ENCODE measurements at places on chromosomes 5 and 9.
A peak's percentile ranks its signal among the peaks of the same experiment; 100 is the strongest.

- no peak for DNase-seq
Observed at GRCh38 chr9:126058591-126058990, 268.0 kb upstream of the MVB12B start.

DNA sequence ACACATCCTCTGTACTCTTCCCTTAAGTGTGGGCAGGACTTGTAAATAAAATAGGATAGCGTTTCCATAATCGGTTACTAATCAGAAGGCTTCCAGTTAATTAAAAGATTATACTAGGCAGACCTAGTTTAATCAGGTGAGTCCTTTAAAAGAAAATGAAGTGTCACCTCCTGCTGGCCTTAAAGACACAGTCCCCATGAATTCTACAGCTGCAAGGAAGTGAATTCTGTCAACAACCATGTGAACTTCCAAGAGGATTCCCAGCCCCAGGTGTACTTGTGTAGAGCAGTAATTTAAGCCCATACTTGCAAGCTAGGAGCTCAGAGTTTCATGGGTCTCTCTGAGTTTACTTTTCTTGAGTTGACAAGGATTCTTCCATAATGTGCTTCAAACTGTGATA is 918.3 kb downstream of the DTWD2 start:
- no peak for DNase-seq

DNA sequence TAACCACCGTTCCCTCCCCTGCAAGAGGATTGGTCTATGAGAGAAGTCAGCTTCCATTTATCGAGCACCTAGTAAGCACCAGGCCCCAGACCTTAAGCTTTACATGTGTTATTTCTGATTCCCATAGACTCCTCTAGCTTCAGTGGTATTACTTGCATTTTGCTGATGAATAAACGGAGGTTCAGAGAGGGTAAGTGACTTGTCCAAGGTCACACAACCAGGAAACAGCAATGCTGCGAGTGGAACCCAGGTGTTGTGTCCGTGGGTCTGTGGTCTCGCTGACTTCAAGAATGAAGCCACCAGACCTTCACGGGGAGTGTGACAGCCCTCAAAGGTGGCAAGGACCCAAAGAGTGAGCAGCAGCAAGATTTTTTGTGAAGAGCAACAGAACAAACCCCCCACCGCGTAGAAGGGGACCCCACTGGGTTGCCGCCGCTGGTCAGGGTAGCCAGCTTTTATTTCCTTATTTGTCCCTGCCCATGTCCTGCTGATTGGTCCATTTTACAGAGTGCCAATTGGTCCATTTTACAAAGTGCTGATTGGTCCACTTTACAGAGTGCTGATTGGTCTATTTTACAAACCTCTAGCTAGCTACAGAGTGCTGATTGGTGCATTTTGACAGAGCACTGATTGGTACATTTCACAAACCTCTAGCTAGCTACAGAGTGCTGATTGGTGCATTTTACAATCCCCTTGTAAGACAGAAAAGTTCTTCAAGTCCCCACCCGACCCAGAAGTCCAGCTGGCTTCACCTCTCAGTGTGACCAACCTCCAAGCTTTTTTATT is 29.1 kb upstream of the KCNIP1 start:
- no peak for DNase-seq

DNA sequence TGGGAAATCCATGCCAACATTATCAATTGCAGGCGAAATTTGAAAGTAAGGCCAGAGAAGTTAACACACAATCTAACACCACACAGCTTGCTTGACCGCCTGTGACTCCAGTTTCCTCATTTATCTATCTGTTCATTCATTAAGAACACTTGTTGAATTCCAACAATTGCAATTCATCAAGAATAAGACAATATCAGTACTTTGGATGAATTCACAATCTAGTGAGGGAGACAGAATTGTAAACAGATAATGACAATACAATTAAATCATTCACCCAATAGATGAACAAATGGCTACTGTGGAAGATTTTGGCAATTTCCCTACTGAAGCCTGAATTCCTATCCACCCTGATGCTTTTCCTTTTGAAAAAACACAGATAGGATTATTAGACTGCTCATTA is 181.6 kb downstream of the TRIM36 start:
- DNase-seq, result no peak

DNA sequence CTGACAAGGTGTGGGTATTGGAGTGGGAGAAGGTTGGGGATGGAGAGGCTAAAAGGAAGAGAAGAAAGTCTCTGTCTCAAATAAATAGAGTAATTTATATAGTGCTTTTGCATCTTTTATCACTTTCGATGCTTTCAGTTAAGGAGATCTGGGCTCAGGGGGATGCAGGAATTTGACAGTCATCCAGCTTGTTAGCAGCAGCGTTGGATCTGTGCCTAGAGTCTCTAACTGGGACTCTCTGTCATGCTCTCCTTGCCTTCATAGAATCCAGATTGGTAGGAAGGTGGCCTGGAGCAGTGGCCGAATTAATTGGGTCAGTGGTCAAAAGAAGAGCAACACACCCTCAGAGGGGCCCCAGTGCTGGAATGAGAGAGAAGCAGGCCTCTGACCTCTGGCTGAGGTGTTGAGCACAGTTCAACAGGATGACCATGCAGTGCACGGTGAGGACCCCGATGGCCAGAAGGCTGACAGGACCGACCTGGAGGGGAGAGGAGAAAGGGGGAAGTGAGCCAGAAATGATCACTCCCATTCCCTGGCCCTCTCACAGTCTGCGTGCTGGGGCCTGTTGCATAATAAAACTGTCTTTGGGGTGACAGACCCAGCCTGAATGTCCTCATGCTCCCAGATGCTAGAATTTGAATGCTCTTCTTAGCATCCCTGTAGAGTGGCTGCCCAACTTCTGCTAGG is 7.6 kb downstream of the SLC36A3 start:
- DNase-seq, result no peak

- peak; percentile 31 for DNase-seq
Observed at GRCh38 chr5:27124590-27124989, 86.2 kb upstream of the CDH9 start.

DNA sequence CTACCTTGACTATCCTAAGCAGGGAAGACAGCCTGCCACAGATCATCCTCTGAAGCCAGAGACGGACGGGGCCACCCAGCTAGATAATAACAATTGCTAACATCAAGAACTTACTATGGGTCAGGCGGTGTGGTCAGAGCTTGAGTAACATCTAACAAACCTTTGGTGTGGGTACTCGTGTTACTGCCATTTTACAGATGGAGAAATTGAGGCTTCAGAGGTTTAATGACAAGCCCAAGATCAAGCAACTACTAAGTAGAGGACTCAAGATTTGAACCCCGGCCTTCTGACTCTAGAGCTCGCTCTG is 16.7 kb upstream of the ARSI start:
- DNase-seq, result no peak

- no peak for DNase-seq
Observed at GRCh38 chr5:35060236-35060635, 12.5 kb upstream of the AGXT2 start.

DNA sequence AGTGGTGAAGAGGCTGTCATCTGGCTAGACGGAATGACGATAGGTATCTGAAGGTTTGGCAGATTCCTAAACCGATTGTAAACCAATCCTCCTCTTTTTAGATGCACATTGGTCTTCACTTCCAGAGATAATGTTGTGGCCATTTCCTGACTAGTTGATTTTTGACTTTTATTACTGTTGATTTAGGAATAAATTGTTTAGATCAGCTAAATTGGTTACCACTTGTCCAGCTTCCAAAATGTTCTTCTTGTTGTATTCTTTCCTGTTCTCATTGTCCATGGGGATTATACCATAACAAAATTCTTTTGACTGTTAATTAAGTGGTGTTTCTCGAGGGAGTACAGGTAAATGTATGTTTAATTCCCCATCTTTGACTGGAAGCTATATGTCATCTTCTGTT is 119.7 kb downstream of the MACROH2A1 start:
- no peak for DNase-seq

GRCh38 chr5:88666761-88667495 is 216.1 kb downstream of the MEF2C start:
- no peak for DNase-seq

- peak; percentile 9 for DNase-seq
Observed at GRCh38 chr9:125752070-125752628, 5.0 kb downstream of the PBX3 start.

GRCh38 chr5:80255431-80255810 is 427 bp downstream of the SERINC5 start:
- peak; percentile 45 for DNase-seq

DNA sequence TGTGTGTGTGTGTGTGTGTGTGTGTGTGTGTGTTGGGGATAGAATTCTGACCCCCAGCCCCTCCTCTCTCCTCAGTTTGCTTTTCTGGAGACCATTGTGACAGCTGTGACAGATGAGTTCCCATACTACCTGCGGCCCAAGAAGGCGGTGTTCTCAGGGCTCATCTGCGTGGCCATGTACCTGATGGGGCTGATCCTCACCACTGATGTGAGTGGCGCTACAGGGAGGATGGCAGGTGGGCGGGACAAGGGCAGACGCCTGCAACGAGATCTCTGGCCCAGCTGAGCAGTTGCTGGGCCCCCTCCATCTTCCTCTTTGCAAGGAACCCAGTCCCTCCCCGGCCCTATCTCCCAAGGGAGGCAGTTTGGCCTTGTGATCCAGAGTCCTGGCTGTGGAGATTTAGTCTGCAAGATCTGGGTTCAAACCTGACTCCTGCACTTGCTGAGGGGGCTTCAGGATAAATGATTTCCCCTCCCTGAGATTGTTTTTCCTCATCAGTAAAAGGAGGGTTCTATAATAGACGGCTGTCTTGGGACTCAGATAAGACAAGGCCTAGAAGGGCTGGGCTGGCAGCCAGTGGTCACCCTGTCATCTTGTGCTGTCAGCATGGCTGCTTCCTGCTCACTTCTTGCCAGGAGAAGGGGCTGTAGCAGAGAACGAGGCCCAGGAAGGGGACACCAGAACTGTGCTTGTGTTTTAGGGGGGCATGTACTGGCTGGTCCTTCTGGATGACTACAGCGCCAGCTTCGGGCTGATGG is 14.1 kb downstream of the SLC6A7 start:
- no peak for DNase-seq

DNA sequence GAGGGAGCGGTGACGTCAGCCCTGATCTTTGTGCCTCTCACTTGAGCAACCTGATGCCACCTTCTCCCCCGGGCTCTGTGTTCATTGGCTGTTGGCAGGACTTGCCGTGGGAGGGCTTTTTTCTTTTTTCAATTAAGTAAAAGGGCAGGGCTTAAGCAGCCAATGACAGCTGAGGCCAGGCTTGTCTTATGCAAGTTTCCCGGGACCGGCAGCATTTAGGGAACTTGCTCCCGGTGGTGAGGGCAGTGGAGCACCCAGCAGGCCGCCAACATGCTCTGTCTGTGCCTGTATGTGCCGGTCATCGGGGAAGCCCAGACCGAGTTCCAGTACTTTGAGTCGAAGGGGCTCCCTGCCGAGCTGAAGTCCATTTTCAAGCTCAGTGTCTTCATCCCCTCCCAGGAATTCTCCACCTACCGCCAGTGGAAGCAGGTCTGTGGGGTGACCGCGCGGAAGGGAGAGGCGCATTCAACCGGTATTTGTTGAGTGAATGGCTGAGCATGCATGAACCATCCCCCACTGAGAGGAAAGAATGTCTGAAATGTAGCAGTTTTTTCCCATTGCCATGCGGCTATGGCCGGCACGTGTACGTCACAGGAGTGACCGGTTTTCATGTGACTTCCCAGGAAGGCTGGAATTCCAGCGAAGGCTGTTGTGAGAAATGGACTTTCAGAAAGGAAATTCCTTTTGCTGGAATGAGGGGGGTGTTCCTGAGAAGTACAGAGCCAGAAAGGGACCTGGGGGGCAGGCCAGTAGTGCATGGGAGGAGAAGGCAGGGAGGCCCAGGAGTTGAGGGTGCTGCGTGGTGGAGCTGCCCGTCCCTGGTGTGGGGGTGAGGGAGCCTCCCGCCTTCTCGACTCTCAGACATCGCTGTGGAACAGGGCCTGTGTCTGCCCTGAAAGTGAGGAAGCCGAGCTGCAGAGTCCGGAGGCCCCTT is 29.0 kb downstream of the PTGES2 start:
- DNase-seq, result peak; percentile 97

- DNase-seq, result no peak
Observed at GRCh38 chr9:125982798-125983406, 235.7 kb downstream of the PBX3 start.

DNA sequence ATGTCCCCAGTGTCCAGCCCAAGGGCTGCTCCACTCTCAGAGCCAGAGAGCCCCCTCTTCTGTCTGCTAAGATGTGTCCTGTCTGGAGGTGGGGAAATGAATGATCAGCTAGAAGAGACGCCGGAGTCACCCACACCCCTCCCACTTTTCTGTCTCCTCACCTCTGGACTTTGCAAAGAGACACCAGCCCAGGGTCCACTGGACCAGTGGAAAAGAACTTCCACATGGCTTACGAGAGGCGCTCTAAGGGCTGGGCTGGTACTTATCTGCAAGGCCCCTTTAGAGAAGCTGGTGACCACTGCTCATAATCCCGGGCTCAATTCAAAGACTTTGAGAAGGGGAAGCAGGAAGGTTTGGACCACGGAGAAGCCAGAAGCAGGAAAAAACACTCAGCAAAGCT is 9.2 kb downstream of the NR5A1 start:
- no peak for DNase-seq

DNA sequence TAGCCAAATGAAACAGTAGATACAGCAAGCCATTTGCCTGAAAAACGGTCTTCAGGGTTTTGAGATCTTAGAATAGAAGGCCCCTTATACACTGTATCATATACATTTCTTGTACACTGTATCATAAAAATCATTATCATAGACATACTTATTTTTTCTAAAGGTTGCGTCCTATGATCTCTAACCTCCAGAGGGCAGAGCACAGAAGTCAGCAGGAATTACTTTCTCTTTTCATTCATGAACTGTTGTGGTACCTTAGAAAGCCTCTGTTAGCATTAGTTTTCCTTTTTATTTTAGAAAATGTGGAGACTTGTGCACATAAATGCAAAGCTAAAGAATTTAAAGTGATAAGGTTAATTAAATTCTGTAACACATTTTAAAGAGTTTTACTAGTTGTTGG is 115.4 kb downstream of the OXCT1 start:
- DNase-seq, result no peak

All from fibroblast of skin of right quadriceps (primary cell).